ENCODE measurements at places on chromosomes 6 and 20.

DNA sequence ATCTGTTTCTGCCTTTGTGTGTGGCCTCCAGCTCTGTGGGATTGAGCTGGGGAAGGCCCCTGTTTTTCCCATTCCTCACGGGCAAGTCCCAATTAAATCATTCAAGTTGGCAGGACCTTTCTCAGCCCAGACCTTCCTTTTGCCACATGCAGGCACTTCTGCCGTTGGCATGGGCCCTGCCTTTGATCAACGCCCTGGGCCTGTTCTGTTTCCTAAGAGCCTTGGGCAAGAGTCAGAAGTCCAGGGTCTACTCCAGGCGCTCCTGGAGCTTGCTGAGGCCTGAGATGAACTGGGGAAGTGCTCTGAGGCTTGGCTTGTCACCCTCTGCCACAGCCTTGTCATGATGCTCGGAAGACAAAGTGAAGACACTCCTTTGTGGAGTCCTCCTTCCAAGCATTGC, 7.1 kb downstream of the IP6K3 start:
- H3K4me3 ChIP-seq = no peak overlapping the region
- H3K36me3 ChIP-seq = no peaks in the 10 kb centered on the region
- peaks cover 1% of the 10 kb centered on the region for H3K4me1 ChIP-seq
- peaks cover 4% of the 10 kb centered on the region for H3K27me3 ChIP-seq
- DNase-seq = no peak

- no peaks in the 10 kb centered on the region for H3K36me3 ChIP-seq
- H3K4me1 ChIP-seq = no peaks in the 10 kb centered on the region
- peaks cover 8% of the 10 kb centered on the region for H3K27me3 ChIP-seq
- no peak for DNase-seq
- no peak overlapping the region for H3K4me3 ChIP-seq
Observed at GRCh38 chr20:870758-871157, 37.2 kb downstream of the FAM110A start.

- no peak overlapping the region for H3K27ac ChIP-seq
- H3K27me3 ChIP-seq = no peaks in the 10 kb centered on the region
- no peaks in the 10 kb centered on the region for H3K36me3 ChIP-seq
- no peaks in the 10 kb centered on the region for H3K4me1 ChIP-seq
Observed at GRCh38 chr6:137657351-137657911, 163.2 kb upstream of the OLIG3 start.

GRCh38 chr6:136750696-136751521, 41.4 kb downstream of the MAP3K5 start:
- H3K36me3 ChIP-seq = no peaks in the 10 kb centered on the region
- no peak overlapping the region for H3K27ac ChIP-seq
- no peak for DNase-seq
- no peaks in the 10 kb centered on the region for H3K27me3 ChIP-seq
- H3K4me3 ChIP-seq = no peak overlapping the region

- H3K27ac ChIP-seq = no peak overlapping the region
- no peaks in the 10 kb centered on the region for H3K27me3 ChIP-seq
- peaks cover 2% of the 10 kb centered on the region for H3K4me1 ChIP-seq
- no peak for DNase-seq
Observed at GRCh38 chr6:6775074-6775473, 186.6 kb downstream of the LY86 start.

- no peak overlapping the region for H3K4me3 ChIP-seq
- H3K27me3 ChIP-seq = no peaks in the 10 kb centered on the region
- no peak overlapping the region for H3K27ac ChIP-seq
- H3K36me3 ChIP-seq = peaks cover 98% of the 10 kb centered on the region
Observed at GRCh38 chr20:41111578-41111951, 25.8 kb upstream of the PLCG1 start.

DNA sequence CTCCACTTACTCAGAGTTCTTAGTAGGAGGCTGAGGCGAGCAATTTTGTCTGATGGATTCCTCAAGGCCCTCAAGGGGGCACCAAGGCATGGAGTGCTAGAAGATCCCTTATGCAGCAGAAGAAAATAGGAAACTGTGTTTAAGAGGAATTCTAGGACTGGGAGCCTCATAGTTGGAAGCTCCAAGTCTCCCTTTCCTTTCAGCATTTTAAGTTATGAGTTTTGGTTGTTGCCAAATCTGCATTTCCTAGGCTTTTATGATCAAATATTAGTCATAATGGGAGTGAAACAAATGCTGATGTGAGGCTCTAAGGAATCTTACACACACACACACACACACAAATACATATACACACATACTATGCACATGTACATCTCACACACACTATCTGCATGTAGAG, 714.0 kb downstream of the UTRN start:
- H3K4me1 ChIP-seq = no peaks in the 10 kb centered on the region
- DNase-seq = no peak
- H3K4me3 ChIP-seq = no peak overlapping the region
- no peaks in the 10 kb centered on the region for H3K27me3 ChIP-seq

All from neuronal stem cell (in vitro differentiated cells).